Epithelial cell of alveolus of lung (primary cell): ENCODE measurements at places on chromosomes 5 and 9. TPM values are rescaled to one million over a fixed set of nuclear protein-coding genes. Genes with fewer than 3 reads are reported as not detected.

The PKD2L2 gene
- not detected in 2 replicates for total RNA-seq

The SPATA31C1 gene
- total RNA-seq = not detected in 2 replicates

The TCF7 gene
- total RNA-seq = 0.32 and 3.2 TPM in 2 replicates

The SPATA9 gene
- total RNA-seq = not detected in 2 replicates

The BARHL1 gene
- total RNA-seq = not detected in 2 replicates

The TPPP gene
- total RNA-seq = 0.24 TPM in 1 of 2 replicates, not detected in the other

The HMMR gene
- total RNA-seq = 15.6 and 29.5 TPM in 2 replicates

The UGCG gene
- total RNA-seq = 20.4 and 71.4 TPM in 2 replicates

The OR1Q1 gene
- not detected in 2 replicates for total RNA-seq

The HTR1A gene
- not detected in 2 replicates for total RNA-seq

The IL13 gene
- total RNA-seq = not detected in 2 replicates

The SLC6A18 gene
- total RNA-seq = not detected in 2 replicates

The ELAVL2 gene
- 0.96 TPM in 1 of 2 replicates, not detected in the other for total RNA-seq

The C1QTNF2 gene
- 0.32 and 0.39 TPM in 2 replicates for total RNA-seq

The LECT2 gene
- not detected in 2 replicates for total RNA-seq

The MARCOL gene
- total RNA-seq = not detected in 2 replicates

The JAKMIP2 gene
- total RNA-seq = 3.0 and 7.1 TPM in 2 replicates

The GABBR2 gene
- total RNA-seq = 4.2 and 7.4 TPM in 2 replicates

The SPARC gene
- 1,078 and 1,962 TPM in 2 replicates for total RNA-seq

The HMCN2 gene
- total RNA-seq = not detected in 2 replicates

The ANGPTL2 gene
- 10.1 and 50.2 TPM in 2 replicates for total RNA-seq

The PGM5 gene
- total RNA-seq = 0.39 and 1.4 TPM in 2 replicates

The ADAMTS2 gene
- total RNA-seq = 29.2 and 83.8 TPM in 2 replicates

The SLCO6A1 gene
- not detected in 2 replicates for total RNA-seq

The FAM81B gene
- not detected in 2 replicates for total RNA-seq

The IFNB1 gene
- not detected in 2 replicates for total RNA-seq

The ANKDD1B gene
- not detected in 2 replicates for total RNA-seq

The LCN15 gene
- not detected in 2 replicates for total RNA-seq

The CAVIN4 gene
- total RNA-seq = 0.65 and 1.9 TPM in 2 replicates

The DNM1 gene
- 8.7 and 23.2 TPM in 2 replicates for total RNA-seq

The APBA1 gene
- 1.1 and 6.7 TPM in 2 replicates for total RNA-seq

The RASGEF1C gene
- total RNA-seq = not detected in 2 replicates

The CCIN gene
- 0.78 TPM in 1 of 2 replicates, not detected in the other for total RNA-seq

The ADRB2 gene
- total RNA-seq = 0.65 and 0.72 TPM in 2 replicates

The SPATA31D4 gene
- not detected in 2 replicates for total RNA-seq

The IL4 gene
- total RNA-seq = not detected in 2 replicates

The CA9 gene
- 6.7 and 52.0 TPM in 2 replicates for total RNA-seq

The BAAT gene
- total RNA-seq = 0.13 and 0.56 TPM in 2 replicates

The TBC1D13 gene
- 9.7 and 20.6 TPM in 2 replicates for total RNA-seq

The SYK gene
- under 0.01 and 0.16 TPM in 2 replicates for total RNA-seq

The MRRF gene
- 32.7 and 34.3 TPM in 2 replicates for total RNA-seq

The GRM6 gene
- total RNA-seq = not detected in 2 replicates

The LRRC14B gene
- total RNA-seq = not detected in 2 replicates

The LCN9 gene
- not detected in 2 replicates for total RNA-seq
